KG1 (cell line): ENCODE measurements at places on chromosomes 4 and X.

DNA sequence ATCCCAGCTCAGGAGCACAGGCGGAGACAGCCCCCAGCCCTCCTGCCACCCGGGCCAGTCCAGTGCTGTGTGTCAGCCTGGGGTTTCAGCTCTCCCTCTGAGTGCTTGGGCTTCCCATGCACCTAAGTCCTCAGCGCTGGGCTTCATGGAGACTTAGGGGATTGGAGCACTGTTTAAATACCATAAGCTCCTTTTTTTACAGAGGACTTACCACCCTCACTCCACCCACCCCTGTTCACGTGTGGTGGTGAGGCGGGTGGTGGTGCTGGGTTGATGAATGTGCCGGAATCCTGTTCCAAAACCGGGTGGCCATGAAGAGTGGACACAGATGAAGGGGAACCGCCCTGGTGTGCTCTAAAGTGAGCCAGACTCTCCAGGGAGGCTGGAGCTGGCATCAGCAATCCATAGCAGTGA is 66.9 kb downstream of the PSAPL1 start:
- DNase-seq = no peak

- no peak for DNase-seq
These were observed 265.5 kb downstream of the ARHGAP24 start for GRCh38 chr4:85740431-85740861.

GRCh38 chr4:88130544-88131305 is 27.7 kb downstream of the ABCG2 start:
- DNase-seq = no peak

DNA sequence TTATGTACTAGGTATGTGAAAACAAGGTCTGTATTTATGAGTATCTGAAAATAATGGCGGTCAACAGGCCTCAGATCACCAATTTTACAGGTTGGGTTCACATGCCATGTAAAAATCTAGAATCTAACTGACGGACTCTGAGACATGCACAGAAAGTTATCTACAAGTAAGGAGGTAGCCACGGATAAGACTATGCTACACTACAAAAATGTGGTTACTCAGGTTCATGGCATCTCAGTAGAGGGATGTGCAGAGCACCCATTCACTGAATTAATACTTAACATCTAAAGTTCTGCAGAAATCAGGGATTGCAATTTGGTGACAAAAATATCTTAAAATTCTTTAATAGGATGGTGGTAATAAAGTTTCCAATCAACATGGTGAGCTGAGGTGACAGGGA is 155.9 kb downstream of the APBB2 start:
- DNase-seq = no peak

- no peak for DNase-seq
These were observed 88.0 kb upstream of the SLITRK2 start for GRCh38 chrX:145729635-145730034.

- DNase-seq = no peak
These were observed 331.9 kb upstream of the NDST3 start for GRCh38 chr4:117702353-117702752.

GRCh38 chrX:31228909-31229308 is 157.1 kb upstream of the FTHL17 start:
- no peak for DNase-seq

- no peak for DNase-seq
These were observed 74.5 kb upstream of the BOD1L1 start for GRCh38 chr4:13701937-13702446.

GRCh38 chr4:98963538-98964433 is 31.7 kb upstream of the METAP1 start:
- DNase-seq = no peak

- no peak for DNase-seq
These were observed 25.7 kb downstream of the SGMS2 start for GRCh38 chr4:107850438-107850837.

DNA sequence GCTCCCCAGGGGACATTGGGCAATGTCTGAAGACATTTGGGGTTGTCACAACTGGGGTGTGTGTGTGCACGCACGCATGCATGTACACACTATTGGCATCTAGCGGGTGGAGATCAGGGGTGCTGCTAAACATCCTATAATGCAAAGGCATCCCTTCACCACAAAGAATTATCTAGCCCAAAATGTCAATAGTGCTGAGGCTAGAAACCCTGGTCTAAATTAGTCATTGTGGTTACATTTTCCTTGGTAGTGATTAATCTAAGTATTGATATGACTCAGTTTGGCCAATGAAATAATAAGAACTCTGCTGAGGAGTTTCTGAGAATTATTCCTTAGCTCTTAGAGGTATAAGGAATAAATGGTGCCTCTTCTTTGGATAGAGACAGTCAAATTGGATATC is 200.2 kb downstream of the CLCN4 start:
- no peak for DNase-seq

- DNase-seq = no peak
These were observed 42.8 kb downstream of the ZNF157 start for GRCh38 chrX:47413179-47413594.

GRCh38 chr4:14008494-14008893 is 381.0 kb upstream of the BOD1L1 start:
- DNase-seq = no peak

GRCh38 chrX:19193565-19193964 is 71.3 kb upstream of the ADGRG2 start:
- DNase-seq = no peak

- no peak for DNase-seq
These were observed 372.2 kb downstream of the GRXCR1 start for GRCh38 chr4:43264730-43265129.

- no peak for DNase-seq
These were observed 13.7 kb upstream of the KCTD8 start for GRCh38 chr4:44462259-44462658.

DNA sequence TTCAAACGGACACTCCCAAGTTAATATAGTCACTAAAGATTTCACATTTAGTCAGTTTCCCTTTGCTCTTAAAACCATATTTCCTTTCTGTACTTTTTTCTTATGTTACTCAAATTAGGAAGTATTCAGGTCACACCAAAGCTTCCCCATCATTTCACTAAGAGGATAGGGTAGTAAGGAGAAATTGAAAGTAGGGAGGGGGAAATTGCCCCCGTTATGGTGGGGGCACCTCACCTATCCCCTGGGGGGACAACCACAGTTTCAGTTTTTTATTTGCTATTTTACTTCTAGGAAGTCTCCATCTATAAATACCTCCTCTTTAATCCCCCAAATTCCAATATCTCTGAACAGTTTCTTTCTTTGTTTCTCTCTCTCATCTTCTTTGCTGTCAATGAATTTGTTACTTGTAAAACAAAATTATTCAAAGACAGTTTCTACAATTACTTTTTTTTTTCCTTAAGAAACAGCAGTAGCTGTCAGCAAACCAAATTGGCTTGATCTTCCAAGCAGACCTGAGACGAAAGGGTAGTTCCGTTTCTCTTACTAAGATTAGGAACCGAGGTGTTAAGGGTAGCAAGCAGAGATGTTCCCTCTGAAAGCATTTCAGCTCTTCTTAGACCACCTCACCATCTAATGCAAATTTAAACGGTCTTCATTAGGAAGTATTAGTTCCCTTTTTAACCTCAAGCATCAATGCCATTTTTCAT is 160.2 kb upstream of the KLF3 start:
- DNase-seq = no peak

DNA sequence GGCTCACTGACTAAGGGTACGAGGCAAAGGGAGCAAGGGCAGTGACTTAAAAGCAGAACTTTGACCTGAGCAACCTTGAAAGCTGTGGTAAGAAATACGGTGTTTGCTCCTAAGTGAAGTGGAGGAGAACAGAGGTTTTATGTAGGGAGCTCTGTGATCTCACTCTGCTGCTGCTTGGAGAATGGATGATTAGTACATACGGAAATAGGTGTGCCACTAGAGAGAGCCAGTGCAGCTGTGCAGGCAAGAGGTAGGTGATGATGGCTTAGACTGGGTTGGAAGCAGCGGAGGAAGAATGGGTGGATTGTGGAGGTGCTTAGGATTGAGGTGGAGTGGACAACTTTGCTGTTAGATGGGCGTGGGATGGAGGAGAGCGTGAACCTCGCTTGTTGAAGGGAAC is 85.0 kb downstream of the FAM193A start:
- no peak for DNase-seq

- no peak for DNase-seq
These were observed 137.7 kb downstream of the ARX start for GRCh38 chrX:24877854-24878650.

DNA sequence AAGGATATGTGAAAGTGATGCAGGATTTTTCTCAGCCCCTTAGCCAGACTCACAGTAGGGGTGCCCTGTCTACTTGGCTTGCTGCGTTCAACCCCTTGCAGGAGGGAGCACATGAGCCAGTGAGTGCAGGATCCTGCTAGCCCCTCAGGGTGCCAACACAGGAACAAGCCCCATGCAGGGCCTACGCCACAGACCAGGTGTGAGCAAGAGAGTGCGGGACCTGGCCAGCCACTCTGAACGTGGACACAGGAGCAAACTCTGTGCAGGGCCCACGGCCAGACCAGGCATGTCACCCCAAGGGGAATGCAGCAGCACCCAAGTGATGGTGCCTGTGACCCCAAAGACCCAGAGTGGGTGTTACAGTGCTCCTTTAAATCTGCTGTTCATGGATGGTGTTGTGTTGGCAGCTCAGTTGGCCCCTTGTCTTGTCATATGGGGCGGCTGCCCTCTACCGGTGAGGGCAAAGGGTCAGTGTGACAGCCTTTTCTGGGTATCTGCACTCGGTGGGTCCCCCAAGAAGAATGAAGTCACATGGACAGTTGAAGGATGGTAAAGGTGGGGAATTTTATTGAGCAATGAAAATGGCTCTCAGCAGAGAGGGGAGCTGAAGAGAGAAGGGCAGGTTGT is 188.4 kb upstream of the MAOA start:
- no peak for DNase-seq

DNA sequence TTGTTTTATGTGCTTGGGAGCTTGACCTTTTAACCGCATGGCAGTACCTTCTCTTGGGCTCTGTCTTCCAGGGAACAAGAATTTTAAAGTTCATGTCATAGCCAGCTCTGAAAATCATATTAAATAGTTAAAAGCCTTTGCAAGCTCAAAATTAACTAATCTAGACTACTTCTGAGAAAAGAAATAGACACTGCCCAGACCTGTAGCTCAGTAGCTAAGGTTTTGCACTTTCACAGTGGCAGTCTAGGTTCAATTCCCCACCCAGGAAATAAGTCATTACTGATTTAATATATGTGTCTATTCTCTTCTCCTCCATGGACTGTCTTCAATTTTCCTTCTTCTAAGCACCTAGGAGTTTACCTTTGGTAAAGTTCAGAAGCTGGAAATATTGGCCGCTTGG is 27.4 kb downstream of the HSD17B11 start:
- no peak for DNase-seq

- no peak for DNase-seq
These were observed 156.4 kb upstream of the TBL1X start for GRCh38 chrX:9308426-9308825.

DNA sequence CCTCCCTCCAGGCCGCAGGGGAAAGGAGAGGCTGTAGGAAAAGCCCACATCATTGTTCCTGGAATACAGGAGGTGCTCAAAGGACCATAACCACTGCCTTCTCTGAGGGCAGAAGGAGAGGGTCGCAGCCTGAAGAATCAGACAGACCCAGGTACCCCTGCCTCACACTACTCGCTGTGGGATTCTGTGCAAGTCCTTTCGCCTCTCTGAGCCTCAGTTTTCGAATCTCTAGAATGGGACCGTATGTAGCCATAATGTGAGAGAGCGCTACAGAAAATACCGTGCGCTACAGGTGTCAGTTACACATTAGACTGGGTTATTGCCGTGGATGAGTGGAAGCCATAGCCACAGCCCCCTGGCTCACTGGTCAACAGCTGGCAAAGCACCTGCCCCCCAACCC is 78.2 kb upstream of the PSAPL1 start:
- no peak for DNase-seq

- DNase-seq = no peak
These were observed 344.8 kb downstream of the ANK2 start for GRCh38 chr4:113394108-113394729.

DNA sequence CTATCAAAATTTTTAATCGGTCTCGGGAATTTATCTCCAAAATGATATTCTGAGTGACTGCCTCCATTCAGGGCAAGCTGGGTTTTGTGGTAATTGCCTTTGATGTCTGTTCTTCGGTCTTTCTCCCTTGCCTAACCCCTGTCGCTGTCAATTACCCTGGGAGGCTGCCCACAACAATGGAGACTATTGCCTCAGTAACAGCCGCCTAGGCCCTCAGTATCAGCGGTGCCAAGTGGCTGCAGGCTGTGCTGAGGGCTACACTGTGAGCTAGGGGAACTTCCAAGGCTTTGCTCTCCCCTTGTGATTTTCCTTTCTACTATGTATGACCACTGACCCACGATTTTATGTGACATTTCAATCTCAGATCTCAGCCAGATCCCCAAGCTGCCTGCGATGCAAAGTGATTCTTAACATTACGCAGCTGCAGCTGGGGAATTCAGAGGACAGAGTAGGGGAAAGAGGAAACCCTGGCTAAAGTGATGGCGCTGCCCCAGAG is 36.3 kb upstream of the REST start:
- DNase-seq = no peak

DNA sequence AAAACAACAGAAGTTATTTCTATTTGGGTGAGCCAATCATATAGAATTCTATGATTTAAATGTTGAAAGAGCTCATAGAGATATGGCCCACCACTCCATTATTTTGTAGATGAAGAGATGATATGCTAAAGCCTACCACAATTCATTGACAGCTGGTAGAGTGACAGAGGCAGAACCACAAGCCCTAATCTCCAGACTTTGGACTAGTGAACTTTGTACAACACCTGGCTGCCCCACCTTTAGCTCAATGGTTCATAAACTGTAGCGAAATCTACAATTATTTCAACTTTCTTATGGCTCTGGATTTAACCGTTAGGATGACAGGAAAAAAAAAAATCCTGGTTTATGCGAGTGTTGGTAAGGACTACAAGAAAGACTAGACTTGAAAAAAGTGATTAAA is 50.9 kb downstream of the PRKG2 start:
- no peak for DNase-seq

- no peak for DNase-seq
These were observed 41.0 kb downstream of the TXLNG start for GRCh38 chrX:16827225-16827624.

GRCh38 chrX:71542825-71543224 is 9.9 kb downstream of the OGT start:
- no peak for DNase-seq

DNA sequence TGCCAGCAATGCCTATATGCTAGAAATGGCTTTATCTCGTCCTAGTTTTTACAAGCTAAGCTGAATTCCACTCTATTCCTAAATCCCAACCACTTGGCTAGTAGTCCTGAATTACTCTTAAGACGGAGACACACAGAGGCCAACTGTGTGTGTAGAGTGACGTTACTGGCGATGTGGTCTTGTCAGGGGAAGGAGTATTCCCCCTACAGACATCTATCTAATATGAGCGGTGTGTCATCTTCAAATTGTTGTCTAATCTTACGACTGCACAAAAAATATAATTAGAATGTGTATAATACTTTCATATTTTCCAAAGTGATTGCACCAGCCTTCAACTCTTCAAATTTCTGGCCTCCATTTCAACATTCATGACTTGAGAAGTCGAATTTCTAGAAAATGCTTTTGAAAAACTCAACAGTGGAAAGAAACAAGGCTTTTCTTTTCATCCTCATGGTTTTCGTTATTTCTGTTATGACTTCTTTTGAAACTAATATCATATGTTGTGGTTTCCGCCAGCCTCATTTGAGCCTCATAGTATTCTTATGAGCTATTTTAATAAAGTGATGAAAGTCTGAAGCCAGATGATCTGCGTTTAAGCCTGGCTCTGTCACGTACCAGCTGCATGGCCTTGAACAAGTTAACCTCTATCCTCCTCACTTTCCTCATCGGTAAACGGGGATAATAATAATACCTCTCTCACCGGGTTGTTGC is 132.3 kb downstream of the SOWAHB start:
- DNase-seq = no peak
